ENCODE measurements at places on chromosomes 11 and 22. TPM values are rescaled to one million over a fixed set of nuclear protein-coding genes. Genes with fewer than 3 reads are reported as not detected.

- DNase-seq, result no peak
Observed at GRCh38 chr11:68528630-68529029, 68.1 kb downstream of the PPP6R3 start.

The OR4D5 gene
- not detected for total RNA-seq

- DNase-seq, result no peak
Observed at GRCh38 chr22:43852573-43853327, 9.6 kb downstream of the SULT4A1 start.

GRCh38 chr11:78408619-78409018 is 9.0 kb downstream of the GAB2 start:
- no peak for DNase-seq

DNA sequence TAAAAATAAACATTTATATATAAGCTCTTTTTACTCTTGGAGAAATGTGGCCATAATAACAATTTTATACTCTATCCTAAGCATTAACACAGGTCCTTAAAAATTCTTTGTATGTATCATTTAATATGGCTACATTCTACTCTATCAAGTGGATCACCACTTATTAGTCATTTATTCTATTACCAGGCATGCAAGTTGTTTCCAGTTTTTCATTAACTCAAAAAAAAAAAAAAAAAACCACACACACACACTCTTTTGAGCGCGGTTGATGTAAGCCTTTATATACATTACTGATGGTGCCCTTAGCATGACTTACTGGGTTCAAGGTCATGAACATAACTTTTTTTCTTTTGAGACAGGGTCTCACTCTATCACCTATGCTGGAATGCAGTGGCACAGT is 47.1 kb upstream of the MICAL2 start:
- DNase-seq, result no peak

The MS4A10 gene
- not detected for total RNA-seq

- DNase-seq, result no peak
Observed at GRCh38 chr22:35307892-35308291, 8.2 kb downstream of the TOM1 start.

DNA sequence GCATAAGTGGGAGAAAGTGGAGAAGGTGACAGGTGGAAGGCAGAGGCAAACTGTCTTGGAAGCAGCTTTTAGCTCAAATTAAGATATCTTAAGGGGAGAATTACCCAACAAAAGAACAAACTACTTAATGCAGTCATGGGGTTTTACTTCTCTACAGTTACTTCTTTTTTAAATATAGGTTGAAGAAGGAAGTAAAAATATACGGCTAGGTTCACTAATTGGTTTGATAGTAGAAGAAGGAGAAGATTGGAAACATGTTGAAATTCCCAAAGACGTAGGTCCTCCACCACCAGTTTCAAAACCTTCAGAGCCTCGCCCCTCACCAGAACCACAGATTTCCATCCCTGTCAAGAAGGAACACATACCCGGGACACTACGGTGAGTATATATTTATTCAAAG is 40.8 kb downstream of the PDHX start:
- DNase-seq, result no peak

- DNase-seq, result no peak
Observed at GRCh38 chr22:47043835-47044721, 281.6 kb downstream of the TBC1D22A start.

GRCh38 chr11:11072067-11072466 is 214.2 kb upstream of the ZBED5 start:
- no peak for DNase-seq

The PGA4 gene
- total RNA-seq, result not detected

The ADAMTS15 gene
- 21.2 TPM for total RNA-seq

DNA sequence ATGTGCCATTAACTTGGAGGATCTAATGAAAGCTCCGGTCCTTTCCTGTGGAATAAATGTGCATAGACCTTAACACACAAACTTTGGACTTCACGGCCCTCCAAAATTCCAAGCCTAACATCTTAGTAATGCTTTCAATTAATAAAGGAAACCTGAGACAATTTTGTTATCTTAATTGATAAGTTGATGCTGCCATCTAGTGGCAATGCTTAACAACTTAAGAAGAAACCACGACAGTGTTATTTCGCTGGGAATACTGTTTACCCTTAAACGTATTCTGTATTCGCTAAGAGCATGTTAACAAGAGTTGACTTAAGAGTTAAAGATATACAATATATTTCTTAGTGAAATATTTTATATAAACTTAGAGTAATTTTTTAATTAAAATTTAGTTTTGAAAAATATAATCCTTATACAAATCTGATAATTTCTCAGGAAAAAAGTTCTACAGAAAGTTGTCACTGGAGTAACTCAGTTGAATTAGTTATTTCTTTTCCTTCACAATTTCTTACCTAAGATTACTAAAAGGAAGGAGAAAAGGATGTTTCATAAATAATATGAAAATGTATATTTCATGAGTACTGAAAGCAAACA is 35.0 kb upstream of the OR9G4 start:
- DNase-seq, result no peak

The VSIG10L2 gene
- not detected for total RNA-seq

- no peak for DNase-seq
Observed at GRCh38 chr11:9142732-9143131, 51.3 kb upstream of the SCUBE2 start.

DNA sequence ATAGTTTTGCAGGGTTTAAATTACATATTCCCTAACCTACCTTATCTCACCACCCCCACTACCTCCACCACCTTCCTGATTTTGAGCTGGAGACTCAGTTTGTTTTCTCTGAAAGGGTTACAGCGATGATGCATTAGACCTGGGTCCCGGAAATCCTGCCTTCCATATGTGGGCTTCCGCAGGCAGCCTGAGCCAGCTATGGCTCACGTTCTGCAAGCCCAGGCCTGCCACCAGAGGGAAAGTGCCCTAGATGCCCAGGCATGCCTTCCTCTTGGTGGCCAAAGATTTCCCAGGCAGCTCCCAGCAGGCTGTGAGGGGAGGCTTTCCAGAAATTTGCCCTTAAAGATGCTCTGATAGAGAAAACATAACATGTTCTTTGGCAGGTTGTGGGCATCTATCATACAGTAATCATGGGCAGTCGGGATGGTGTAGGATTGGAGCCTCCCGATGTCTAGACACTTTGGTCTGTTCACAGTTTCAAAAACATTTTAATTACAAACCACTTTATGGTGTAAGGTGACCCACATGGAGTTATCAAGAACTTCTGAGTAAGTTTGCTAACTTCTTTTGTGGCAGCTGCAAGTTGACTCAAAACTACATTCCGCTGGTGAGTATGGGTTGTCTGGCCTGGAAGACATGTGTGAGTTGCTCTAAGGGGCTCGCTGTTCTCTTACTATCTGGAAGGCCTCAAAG is 79.3 kb downstream of the MICAL2 start:
- DNase-seq, result no peak

GRCh38 chr22:37304595-37305343 is 22.5 kb downstream of the CYTH4 start:
- DNase-seq, result no peak

The CDC42EP2 gene
- total RNA-seq, result 14.4 TPM

The RBFOX2 gene
- 81.8 TPM for total RNA-seq

The GGTLC2 gene
- not detected for total RNA-seq

GRCh38 chr11:44221992-44222391 is 87.9 kb downstream of the ALX4 start:
- DNase-seq, result no peak

GRCh38 chr11:78654071-78654470 is 79.4 kb upstream of the NARS2 start:
- DNase-seq, result no peak

The KRTAP5-8 gene
- total RNA-seq, result not detected

- no peak for DNase-seq
Observed at GRCh38 chr11:112255067-112255720, 5.5 kb downstream of the PLET1 start.

- DNase-seq, result peak; percentile 94
Observed at GRCh38 chr11:62553080-62553838, 6.7 kb upstream of the AHNAK start.

DNA sequence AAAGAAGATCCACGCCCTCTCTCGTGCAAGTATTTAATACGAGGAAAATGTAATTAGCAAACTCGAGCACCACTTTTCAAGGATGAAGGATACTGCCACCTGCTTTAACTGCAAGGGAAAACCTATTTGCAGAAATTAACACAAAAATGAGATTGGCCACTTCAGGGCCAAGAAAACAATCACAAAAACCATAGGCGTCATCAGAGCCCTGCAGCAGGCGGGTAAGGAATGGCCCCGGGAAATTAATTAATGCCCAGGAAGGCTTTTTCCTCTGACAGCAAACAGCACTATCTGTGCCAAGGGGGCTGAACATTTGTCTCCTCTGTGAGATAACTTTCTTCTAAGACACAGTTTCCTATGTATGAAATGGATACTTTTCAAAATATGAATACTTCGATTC is 255.7 kb downstream of the CTTN start:
- no peak for DNase-seq

DNA sequence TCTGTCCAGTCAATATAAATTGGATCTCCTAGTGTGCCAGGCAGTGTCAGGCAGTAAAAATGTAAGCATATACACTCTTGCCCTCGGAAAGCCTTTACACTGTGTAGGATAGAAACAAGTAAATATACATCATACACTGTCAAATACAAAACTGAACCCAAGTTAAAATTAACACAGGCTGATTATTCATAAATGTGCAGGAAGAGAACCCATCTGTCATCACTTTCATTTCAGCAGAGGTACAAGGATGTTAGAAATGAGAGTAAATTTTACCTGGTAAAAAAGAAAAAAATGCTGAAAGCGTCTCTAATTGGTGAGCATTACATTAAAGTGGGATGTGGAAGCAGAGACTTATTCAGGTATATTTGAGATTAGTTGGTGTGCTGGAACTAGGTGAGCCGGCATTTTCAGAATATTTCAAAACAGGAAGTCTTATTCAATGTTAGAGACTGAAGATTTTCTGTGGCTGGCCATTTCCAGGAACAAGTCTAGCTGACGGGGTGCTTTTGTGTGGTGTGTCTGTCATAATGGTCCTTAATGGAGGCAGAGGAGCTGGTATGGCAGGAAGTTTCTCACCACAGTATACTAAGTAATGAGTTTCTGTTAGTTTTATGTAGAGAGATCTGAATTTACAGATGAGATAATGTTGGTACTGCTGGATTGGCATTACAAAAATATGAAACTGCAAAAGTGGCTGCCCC is 192.6 kb downstream of the CASP12 start:
- DNase-seq, result peak; percentile 59

- no peak for DNase-seq
Observed at GRCh38 chr11:97995874-97996273, 1024.9 kb upstream of the CNTN5 start.

GRCh38 chr11:86577644-86578636 is 94.5 kb downstream of the ME3 start:
- peak; percentile 69 for DNase-seq

DNA sequence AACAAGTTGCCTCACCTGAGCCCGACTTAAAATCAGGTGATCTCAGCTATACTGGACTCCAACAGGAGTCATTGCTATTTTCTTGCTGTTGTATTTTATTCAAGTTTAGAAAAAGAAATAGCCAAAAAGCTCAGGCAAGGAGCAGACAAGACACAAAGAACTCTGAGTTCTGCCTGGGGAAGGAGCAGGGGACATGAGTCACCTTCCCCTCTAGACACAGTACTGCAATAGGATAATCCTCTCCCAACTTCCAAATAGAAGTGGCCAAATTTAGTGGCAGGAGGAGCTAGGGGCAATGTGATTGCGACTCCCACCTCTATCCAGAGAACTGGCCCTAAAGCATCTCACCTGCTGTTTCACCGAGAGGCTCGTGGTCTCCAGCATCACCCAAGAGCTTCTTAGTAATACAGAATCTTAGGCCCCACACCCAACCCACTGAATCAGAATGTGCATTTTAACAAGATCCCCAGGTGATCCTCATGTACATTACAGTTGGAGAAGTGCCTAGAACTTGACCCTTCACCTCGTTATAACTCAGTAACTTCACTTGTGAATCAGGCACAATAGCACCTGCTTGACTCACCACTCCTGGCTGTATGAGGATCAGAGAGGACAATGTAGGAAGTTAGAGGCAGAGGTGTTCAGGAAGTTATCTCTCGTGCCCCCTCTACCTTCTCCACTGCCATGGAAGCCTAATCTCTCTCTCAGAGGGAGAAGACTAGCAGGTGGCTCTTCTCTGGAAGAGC is 56.8 kb upstream of the FBXO3 start:
- DNase-seq, result no peak

The GLB1L2 gene
- total RNA-seq, result 2.4 TPM

- no peak for DNase-seq
Observed at GRCh38 chr11:98679673-98680072, 341.1 kb upstream of the CNTN5 start.

The FBLN1 gene
- total RNA-seq, result 354 TPM

DNA sequence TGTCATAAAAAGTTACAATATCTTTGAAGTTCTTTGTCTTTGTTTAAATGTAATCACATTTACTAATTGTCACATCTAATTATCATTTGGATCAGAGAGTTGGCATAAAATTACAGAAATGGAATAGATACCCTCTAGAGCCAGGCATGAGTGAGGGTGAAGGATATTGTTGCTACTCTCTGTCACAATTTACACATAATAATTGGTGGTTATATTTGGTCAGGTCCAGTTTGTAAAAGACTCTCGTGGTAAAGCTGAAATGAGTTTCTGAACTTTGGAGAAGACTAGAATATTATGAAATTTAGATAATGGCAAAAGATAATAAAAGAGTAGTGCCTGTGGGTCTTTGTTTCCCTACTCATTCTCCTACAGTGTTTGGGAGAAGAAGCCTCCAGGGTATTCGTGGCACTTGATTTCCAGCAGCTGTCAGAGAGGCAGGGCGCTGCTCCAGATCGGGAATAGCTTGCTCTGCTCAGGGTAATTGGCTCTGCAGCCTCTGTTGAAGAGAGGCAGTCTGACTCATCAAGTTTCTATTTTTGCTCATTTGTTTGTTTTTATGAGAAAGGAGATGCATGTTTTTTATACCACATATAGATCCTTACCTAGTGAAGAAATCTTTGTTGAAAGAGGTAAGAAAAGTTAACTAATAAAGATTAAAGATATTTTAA is 349.9 kb downstream of the CNTN5 start:
- no peak for DNase-seq

The OR5T1 gene
- total RNA-seq, result not detected

DNA sequence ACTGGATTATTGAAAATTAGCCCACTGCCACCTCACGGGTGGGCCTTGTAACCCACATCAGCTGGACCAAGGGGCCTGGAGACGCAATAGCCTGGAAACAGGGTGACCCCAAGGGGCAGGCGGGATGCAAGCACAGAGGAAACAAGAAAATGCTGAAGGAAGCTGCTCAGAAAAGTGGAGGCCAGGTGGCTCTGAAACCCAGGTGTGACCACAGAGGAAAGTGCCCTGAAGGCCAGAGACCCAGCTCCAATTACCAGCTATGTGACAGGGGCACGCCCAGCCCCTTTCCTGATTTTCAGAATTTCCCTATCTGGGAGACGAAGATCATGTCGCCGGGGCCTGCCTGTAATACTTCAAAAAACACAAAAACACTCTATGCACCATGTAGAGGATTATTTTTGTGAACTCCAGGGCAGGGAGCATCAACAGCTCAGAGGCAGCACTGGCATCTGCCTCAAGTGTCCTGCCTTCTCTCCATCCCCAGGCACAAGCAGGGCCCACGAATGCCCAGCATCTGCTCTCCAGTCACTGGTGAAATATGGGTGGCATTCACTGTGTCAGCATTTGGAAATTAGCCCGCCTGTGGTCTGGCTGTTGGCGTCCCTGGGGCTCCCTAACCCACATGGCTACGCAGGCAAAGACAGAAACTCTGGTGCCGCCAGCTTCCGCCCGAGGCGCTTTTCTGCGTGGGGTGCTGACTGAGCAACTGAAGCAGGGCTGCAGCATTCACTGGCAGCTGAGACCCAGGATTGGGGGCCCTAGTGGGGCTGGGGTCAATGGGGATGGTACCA is 6.3 kb downstream of the KCNJ1 start:
- no peak for DNase-seq

GRCh38 chr22:20267441-20268278 is 458 bp downstream of the RTN4R start:
- DNase-seq, result no peak

Data from right atrium auricular region (tissue), 2 donors.